ENCODE measurements at places on chromosomes 4 and X.

GRCh38 chr4:125703443-125703842 is 388.7 kb downstream of the FAT4 start:
- DNase-seq = no peak

DNA sequence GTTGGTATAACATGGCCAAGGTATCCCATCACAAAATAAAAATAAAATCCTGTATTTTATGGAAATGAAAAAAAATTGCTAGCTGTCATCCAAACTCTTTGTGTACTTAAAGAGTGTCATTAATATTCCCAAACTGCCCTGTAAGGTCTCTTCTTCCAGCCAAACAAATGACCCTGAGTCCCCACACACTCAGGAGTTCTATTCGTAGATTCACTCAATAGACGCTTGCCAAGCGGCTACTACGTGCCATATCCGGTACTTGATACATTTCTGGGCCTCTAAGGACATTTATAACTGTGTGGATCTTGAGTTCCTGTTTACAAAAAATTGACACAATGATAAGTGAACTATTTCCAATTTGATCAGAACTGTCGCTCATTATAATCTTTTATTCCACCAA is 245.1 kb downstream of the SCFD2 start:
- no peak for DNase-seq

DNA sequence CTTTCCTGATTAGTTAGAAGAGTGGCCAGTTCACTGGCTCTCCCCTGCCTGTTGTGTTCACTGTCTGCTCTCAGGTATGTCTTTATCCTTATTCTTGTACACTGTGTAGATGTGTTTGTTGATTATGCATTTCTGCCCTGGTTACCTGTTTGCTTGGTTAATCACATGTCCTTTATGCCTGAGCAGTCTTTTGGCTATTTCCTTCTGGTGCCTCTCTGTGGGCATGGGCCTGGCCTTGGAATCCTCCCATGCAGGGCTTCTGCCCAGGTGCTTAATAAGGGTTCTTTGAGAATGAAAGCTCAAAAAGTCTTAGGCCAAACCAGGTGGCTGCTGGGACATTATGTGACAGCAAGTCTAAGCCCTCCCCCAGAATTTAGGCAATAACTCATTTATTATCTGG is 26.5 kb downstream of the OTUD6A start:
- no peak for DNase-seq

- no peak for DNase-seq
These were observed 18.1 kb upstream of the TMEM150C start for GRCh38 chr4:82579932-82580331.

DNA sequence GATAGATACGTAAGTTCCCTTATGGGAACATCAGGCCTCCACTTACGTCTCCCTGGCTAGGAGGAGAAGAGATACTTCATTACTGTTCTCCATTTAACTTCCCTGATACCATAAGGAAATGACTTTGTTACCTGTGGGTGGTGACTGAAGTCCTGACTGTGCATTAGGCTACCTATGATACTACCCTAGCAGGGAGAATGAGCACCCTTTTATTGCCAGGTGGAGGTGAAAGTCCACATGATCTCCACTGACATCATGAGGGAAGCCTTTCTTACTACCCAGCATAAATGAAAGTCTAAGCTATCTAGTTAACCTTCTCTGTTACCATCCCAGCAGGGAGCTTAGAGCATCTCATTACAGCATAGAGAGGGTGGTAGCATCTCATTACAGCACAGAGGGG is 24.4 kb upstream of the LAMTOR3 start:
- DNase-seq = no peak

DNA sequence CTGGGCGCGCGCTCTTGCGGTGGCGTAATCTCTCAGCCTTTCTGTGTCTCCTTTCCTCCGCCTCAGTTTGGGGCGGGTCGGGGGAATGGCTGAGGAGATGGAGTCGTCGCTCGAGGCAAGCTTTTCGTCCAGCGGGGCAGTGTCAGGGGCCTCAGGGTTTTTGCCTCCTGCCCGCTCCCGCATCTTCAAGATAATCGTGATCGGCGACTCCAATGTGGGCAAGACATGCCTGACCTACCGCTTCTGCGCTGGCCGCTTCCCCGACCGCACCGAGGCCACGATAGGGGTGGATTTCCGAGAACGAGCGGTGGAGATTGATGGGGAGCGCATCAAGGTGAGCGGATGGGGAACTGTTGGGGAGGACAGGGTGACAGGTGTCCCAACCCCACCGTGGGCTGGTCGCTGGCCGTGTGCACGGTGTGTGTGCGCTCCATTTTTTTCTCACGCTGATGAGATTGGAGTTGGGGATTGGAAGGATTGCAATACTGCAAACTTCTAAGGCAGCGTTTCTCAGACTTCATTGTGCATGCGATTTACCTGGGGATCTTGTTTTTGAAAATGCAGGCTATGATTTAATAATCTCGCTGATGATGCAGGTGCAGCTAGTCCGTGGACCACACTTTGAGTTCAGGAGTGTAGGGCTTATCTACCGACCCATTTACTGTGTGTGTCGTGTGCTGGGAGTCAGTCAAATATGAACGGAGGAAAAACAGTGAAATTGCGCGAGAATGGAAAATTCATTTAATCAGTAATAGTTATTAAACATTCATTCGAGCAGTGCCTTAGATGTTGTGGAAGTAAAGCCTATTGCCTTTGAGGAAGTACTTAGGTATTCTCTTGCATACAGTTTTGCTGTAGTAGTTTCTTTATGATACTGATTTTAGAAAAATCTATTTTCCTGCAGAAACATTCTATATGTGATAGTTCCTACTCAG is at the start of gene RAB33B:
Gene RAB33B (plus strand): TSS at position 11 of the 935 bp plus-strand sequence. CDS start 75 bp downstream, at position 86.
- DNase-seq = no peak

DNA sequence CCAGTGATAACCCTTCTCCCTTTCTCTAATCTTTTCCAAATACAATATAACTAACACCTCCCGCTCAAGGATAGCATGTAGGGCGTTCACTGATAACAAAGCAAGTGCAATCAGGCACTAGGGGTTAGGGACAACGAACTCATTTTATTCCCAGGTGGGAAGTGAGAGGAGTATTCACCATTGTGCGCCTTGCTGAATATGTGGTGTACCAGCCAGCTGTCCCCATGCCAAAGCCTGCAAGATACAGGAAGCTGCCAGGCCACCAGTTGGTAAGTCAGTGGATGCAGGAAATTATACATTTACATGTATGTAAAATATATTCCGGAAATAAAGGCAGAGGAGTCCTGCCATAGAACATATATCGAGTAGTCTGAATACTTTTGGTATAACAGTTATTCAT is 6.3 kb upstream of the HPRT1 start:
- no peak for DNase-seq

DNA sequence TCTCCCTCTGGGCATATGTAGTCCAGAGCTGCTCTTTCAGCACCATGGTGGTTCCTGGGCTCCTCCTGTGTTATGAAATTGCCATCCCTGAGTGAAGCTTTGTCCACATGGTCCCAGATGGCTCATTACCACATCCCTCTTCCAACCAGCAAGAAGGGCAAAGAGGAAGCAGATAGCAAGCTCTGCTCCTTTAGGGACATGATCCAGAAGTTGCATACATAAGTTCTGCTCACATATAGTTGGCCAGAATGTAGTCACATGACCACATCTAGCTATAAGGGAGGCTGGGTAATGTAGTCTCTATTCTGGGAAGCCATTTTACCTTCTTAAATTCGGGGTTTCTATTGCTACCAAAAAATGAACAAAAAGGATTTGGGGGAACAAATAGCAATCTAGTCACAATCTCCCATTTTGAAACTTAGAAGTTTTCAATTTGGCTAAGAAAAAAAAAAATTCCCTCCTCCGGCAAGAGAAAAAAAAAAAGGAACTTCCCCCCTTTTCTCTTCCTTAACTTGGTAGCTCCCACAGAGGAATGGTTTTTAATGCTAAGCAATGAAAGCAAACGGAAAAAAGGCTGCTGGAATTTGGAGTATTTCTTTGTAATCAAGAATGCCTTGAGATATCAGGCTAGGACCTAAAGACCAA is 88.2 kb upstream of the USP9X start:
- DNase-seq = no peak

DNA sequence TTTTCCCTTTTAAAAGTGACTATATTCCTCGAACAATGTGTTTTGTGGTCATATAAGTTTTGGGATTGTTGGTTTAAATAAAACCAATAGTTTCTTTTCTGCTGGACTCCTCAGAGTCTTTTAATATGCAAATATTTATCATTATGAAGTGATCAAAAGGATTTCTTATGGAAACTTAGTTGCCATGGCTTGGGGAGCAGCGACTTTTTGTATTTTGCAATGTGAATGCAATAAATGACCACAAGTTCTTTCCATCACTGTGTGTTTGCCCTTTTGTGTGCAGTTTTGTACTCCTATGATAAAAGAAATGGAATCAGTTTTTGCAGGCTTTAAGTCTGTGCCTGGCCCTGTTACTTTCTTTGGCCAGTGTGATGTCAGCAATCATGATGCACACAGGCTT is 68.5 kb upstream of the NUDT6 start:
- DNase-seq = no peak

Data from stimulated activated CD4-positive, alpha-beta T cell treated with anti-CD3 and anti-CD28 coated beads, Interleukin-1b, Interleukin-23, amount 100 ng/mL, for 1 hour (primary cell).